Choroid plexus epithelial cell (primary cell): ENCODE measurements at places on chromosomes 2 and 18.

GRCh38 chr2:25259737-25260124 lies 82.0 kb downstream of the DNMT3A start:
- DNase-seq, result no peak

GRCh38 chr2:237298151-237299118 lies 115.5 kb downstream of the COL6A3 start:
- DNase-seq, result peak; percentile 77

- DNase-seq, result peak; percentile 81
Measured at GRCh38 chr2:29420999-29421782, 306.0 kb downstream of the CLIP4 start.

DNA sequence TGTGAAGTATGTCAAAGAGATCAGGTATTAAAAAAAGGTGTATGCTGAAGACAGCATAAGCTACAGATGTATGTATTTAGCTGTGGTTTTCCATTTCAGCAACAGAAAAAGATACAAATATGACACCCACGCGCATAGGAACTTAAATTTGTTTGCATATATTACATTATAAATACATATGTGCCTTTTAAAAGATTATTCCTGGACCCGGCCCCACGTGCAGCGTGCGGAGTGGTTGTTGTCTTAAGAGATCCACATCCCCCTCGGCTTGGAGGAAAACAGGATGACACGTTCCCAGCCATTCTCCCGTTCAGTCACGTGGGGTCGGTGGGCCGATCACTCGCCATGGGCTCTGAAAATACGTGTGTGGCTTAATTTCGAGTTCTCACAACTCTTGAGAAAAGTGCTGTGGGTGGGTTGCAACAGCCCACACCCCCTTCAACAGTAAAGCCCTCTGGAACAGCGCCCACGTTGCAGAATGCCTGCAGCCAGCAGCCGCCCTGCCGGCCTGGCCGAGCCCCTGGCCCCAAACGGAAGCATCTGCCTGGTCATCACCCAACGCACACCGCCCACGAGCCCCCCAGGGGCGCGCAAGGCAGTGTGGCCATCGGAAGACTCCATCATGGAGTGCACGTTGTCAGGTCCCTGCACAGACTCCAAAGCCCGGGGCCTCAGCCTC lies 18.6 kb upstream of the KCNG2 start:
- no peak for DNase-seq

- no peak for DNase-seq
Measured at GRCh38 chr2:191643429-191643828, 34.5 kb upstream of the NABP1 start.

DNA sequence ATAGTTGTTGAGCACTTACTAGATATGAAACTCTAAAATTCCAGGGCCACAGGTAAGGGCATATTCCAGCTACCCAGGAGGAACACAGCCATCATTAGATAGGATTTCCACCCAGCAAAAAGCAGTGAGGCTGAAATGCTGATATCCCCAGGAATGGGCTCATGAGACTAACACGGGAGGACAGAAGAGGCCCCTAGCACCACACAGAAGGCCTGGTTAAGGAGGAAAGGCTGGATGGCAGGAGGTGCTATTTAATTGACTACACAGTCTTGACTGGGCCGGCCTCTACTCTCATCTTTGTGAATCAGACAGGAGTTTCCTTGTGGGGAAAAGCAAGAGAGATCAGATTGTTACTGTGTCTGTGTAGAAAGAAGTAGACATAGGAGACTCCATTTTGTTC lies 61.7 kb downstream of the MRPL35 start:
- DNase-seq, result no peak

GRCh38 chr18:10759241-10759640 lies 233.4 kb downstream of the NAPG start:
- DNase-seq, result no peak

DNA sequence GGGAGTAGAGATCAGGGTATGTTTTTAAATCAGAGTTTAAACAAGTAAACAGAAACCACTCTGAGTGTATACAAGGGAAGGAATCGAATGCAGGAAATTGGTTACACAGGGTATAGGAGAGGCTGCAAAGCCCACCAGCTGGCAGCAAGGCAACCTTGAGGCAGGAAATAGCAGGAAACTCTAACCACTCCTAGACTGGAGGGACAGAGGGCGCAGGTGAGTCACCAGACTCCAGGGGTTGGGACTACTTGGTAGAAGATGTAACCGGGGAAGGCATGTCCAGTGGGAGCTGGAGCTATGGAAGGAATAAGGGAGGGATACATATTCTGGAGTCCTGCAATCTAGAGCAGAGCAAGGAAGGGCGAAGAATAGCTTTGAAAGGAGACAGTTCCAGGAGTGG lies 152.3 kb downstream of the MEIS1 start:
- peak; percentile 30 for DNase-seq

DNA sequence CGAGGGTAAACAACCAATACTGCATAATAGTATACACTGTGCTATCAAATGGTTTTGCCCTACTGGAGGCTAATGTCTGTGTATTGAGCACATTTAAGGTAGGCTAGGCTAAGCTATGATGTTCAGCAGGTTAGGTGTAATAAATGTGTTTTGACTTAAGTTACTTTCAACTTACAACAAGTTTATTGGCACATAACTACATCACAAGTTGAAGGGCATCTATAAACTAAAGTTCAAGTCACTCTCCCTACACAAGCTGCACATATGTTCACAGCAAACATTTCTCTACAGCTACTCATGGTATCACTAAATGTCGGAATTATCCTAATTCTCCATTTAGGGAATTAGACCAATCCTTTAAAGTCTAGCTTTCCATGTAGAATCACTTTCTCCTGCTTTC lies 11.4 kb downstream of the ARL5A start:
- no peak for DNase-seq

DNA sequence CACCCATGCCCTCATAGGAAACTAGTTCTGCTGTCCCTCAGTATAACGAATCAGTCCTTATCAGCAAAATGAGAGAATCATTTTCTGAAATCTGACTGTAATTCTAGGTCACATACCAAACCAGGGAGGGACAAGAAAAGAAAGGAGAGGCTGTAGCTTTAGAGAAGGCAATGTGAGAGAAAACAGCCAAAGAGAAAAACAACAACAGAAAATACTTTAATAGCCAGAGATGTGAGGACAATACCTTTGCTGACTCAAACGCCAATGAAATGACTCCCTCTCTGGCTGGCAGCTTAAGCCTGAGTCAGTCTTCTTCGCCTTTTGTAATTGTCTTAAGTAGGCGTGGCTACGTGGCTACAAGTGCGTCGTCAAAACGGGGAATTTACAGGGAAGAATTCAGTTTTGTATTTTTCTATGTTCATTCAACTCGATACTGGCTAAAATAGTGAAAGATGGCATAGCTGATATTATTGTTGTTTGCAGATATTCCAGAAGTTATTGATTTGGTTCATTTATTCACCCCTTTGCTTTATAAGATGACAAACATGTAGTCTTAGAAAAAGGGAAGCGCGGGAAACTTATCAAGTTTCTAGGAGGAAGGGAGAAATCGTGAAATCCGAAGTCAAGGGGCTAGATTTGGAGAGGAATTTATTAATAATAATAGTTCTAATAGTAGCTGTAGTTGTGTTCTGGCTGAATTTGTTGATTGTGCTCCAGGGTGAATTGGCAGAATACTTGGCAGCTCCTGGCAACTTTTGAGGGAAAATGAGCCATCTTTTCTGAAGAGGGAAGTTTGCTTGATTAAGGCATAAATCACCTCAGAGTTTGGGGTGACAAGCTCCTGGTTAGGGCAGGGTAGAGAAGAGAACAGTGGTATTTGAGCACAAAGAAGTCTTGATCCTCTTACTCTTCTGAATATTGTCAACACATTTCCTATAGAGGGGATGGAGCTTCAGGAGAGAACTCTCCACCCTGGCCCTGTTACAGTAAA lies at the start of gene IL1A:
Gene IL1A, minus strand, starts transcription at position 295 of the 991 bp plus-strand sequence. CDS start 723 bp downstream, outside the sequence.
- DNase-seq, result peak; percentile 73

GRCh38 chr2:48339451-48339850 lies 190.5 kb upstream of the STON1 start:
- DNase-seq, result no peak

- DNase-seq, result no peak
Measured at GRCh38 chr2:172999641-173000386, 75.8 kb upstream of the MAP3K20 start.

- no peak for DNase-seq
Measured at GRCh38 chr2:10875126-10875525, 36.6 kb upstream of the KCNF1 start.

- no peak for DNase-seq
Measured at GRCh38 chr2:103396152-103396551, 634.3 kb downstream of the TMEM182 start.

DNA sequence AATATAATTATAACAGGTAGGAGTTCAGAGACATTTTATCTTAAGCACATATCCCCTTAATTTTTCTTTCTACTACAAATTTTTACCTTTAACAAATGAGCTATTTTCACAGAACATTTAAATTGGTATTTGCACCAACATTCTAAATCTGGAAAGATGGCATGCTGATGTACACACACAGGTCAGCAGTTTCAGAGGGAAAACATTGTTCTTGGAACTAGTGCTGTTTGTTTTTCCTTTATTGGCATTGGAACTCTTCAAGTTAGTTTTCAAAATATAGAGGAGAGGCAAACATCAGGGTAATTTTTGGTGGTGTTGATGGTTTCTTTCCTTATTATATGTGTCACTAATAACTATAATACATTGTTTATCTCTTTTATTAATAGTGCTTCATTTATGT lies 155.3 kb downstream of the PHLPP1 start:
- DNase-seq, result no peak

GRCh38 chr2:41720331-41721251 lies 327.2 kb upstream of the PKDCC start:
- DNase-seq, result peak; percentile 81

DNA sequence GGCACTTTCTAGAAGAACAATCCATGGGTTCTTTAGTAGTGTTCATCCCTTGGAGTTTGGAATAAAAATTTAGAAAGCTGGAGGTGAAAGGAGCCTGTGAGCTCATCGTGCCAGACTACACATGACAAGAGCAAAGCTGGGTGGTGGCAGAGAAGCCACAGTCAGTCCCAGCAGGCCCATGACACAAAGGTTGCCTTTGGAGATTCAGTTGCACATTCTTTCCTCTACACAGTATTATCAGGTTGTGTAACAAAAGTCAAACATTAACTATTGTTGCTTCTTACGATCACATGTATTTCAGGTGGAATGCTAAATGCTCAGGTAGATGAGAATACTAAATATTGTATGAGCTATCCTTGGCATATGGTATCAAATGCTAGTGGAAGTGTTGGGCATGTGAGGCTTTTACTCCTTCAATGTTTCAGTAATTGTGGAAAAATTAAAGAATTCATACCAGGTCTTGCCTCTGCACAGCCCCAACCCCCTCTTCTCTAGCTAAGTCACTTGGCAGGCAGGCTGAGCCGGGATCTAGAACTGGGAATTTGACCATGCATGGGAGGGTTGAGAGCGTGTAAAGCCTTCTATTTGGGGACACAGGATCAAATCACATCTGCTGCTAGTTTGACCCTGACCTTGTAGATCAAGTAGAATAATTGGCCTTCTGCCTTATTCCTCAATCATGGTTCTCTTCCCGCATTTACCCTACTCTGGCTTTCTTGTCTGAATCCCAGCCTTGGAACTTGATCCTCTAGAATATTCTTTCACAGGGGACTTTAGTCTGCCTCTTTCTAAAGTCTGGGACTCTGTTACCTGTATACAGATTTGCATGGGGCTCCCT lies 230.9 kb downstream of the GCA start:
- no peak for DNase-seq

- DNase-seq, result no peak
Measured at GRCh38 chr2:168740360-168740759, 62.1 kb upstream of the NOSTRIN start.

GRCh38 chr18:74172697-74173433 lies 24.5 kb downstream of the TIMM21 start:
- DNase-seq, result no peak

DNA sequence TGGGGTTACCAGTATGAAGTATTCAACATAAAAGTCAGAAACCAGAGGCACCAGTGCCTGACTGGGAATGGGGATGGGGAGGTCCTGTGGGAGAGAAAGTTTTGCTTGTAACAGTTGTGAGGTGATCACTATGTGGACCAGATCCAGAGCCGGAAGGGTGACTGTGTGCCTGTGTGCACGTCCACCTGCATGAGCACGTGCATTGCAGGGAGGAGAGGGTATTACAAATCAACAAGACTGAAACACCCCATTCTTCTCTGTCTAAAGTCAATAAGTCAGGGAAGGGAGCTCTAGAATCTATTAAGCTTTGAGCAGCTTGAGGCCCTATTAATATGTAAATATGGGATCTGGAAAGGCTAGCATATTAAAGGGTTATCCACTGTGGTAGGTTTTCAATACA lies 241.0 kb upstream of the ACVR2A start:
- DNase-seq, result no peak

GRCh38 chr18:24157855-24158254 lies 19.0 kb downstream of the CABYR start:
- no peak for DNase-seq

DNA sequence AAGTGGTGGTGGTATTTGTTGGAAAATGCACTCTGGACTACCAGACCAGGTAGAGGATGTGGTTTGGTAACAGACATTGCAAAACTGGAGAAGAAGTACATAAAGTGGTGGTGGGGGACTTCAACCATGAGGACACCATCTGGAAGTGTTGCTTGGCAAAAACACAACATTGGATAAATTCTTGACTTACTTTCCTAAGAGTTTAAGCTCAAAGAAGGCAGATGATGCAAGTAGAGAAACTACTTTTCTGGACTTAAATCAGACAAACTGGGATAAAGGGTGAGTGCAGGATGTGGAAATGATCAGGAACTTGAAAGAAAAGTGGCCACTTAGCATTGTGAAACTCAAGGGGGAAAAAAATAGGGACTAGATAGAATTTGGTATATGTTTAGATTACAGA lies 487.4 kb downstream of the ZEB2 start:
- DNase-seq, result peak; percentile 56

- DNase-seq, result no peak
Measured at GRCh38 chr2:240795454-240795853, 24.6 kb downstream of the KIF1A start.

- DNase-seq, result no peak
Measured at GRCh38 chr2:230722207-230722885, 9.7 kb downstream of the CAB39 start.

- no peak for DNase-seq
Measured at GRCh38 chr2:69494126-69494525, 56.9 kb upstream of the NFU1 start.

- DNase-seq, result no peak
Measured at GRCh38 chr2:219517954-219518778, 3.9 kb downstream of the ASIC4 start.

DNA sequence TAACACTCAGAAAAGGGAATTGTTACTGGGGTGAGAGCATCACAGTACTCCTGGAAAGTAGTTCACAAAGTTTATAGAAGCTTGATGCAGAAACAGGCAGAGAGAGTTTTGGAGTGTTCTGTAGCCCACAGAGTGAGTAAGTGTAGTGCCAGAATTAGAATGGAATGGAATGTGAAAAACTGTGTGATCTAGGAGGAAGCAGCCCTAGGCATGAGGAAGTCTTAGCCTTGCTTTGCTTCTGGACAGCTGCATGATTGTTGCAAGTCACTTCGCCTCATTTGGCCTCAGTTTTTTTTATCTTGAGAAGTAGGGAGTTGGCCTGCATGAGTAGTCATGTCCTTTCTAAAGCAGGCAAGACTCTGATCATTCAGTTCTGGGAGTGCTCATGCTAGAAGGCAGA lies 10.9 kb downstream of the SERPINB12 start:
- peak; percentile 78 for DNase-seq
